Type B pancreatic cell (in vitro differentiated cells): ENCODE measurements at places on chromosomes 5 and 9. TPM values are rescaled to one million over a fixed set of nuclear protein-coding genes. Genes with fewer than 3 reads are reported as not detected.

DNA sequence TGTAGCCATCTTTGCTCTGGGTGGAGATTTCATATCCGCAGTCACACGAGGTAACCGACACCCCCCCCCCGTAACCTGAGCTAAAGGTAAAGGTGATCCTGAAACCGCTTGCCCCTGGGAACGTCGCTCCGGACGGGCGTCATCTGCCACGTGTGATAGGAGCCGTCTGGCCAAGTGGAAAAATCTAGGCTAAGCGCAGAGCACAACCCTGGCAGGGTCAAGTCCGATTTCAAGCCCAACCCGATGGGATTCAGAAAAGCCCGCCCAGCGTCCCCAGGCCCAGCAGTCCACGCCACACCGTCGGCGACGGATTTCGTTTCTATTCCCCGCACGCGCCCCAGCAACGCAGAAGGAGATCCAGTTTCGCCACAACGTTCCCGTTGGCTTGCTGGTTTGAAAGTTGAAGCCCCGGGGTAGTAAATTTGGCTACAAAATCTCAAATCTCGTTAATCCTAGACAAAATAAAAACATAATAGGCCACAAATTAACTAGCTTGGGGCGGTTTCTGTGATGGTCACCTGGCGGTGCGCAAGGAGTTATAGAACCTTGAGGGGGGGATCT, 32.4 kb upstream of the NFIB start:
- H3K27me3 ChIP-seq: no peaks in the 10 kb centered on the region
- H3K4me1 ChIP-seq: peaks cover 38% of the 10 kb centered on the region
- peak overlapping the region; percentile 78 for H3K27ac ChIP-seq

DNA sequence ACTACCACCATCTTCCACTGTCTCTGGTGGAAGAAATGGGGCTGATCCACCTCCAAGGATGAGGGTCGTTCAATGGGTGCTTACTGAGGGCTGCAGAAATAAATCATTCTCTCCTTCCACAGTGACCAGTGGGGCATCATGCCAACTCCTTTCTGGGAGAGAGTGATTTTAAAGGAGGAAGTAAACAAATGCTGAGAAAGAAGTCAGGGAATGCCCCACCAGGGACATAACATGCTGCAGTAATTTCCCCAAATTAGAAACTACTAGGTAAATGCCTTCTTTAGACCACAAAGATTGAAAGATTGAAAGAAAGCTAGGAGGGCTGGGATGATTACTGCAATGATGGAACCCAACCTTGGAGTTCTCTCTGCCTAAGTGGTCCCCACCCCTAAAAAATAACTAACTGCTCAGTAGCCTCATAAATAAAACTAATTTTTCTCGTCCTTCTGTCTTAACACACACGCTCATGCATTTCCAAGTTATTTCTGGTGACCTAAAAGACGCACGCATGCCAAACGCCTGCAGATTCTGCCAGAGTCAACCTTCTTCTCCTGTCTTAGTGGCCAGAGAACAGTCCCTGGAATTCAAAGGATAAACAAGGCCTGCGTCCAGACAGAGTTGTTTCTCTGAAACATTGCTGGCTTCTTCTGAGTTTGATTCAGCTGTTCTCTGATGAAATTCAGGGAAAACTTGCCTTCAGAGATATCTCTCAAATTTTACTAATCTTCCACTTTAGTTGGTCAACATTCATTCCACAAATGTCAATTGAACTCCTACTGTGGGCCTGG, 250.0 kb downstream of the NR3C1 start:
- peaks cover 9% of the 10 kb centered on the region for H3K36me3 ChIP-seq
- no peaks in the 10 kb centered on the region for H3K27me3 ChIP-seq
- H3K4me3 ChIP-seq: no peak overlapping the region
- DNase-seq: no peak

DNA sequence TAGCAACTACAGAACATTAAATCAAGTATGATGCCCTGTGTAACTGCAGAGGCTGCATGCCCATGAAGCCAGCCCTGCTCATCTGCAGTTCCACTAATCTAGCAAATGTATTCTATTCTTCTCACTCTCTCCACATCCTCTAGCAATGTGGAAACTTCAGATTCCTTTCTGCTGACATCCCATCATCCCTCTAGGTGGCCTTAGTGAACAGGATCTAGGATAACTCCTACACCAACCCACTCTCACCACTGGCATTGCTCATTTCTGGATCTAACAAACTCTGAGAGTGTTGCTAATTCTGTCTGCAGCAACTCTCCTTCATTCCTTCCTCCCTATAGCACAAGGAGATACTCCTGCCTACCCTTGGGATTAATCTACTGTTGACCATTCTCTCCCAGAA, 80.8 kb downstream of the FAM81B start:
- no peak for DNase-seq
- H3K4me3 ChIP-seq: no peak overlapping the region
- peaks cover 5% of the 10 kb centered on the region for H3K4me1 ChIP-seq

DNA sequence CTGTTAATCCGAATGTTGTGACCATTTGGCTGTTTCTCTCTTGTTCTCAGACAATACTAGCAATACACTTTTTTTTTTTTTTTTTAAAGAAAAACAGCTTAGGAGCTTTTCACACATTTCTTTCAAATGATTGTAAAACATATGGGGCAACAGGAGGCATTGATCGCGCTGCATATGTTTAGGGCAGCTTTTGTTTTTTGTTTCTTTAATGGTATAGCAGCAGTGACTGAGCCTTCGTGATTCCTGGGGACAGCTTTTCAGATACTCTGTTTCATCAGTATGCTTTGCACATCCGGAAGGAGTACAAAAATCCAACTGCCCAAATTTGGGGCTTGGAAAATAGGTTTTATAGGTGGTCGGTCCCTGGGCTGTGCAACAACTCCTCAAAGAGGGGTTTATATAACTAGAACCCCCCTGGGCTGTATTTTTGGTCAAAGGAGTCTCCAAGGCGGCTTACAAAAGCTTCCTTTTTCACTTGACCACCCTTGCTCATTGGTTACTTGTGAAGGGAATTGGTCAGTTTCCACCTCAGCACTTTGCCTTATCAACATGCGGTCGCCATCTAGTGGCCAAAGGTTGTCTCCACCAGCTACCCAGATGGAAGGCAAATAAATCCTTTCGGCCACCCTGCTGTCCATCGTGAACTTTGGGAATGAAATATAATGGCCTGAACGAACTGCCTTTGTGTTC, 91.8 kb downstream of the PDE6A start:
- no peak overlapping the region for H3K27ac ChIP-seq
- H3K4me1 ChIP-seq: peaks cover 11% of the 10 kb centered on the region
- H3K36me3 ChIP-seq: no peaks in the 10 kb centered on the region

DNA sequence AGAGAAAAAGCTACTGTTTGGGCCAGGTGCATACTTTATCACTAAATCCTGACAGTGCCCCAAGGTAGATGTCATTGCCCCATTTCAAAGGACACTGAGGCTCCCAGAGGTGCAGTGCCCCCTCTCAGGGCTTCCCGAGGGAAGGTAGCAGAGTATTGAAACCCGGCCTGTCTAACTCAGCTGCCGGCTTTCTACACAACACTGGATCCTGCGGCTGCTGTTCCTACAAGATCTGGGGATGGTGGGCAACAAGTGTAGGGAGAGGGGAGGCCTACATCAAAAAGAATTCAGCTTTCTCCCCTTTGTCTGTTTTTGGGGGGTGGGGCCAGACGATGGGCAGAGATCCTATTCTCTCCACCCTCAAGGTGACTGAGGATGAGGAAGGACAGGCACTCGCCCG, 200.8 kb downstream of the DAB2IP start:
- H3K4me3 ChIP-seq: no peak overlapping the region
- H3K4me1 ChIP-seq: peaks cover 5% of the 10 kb centered on the region
- H3K36me3 ChIP-seq: no peaks in the 10 kb centered on the region
- H3K27me3 ChIP-seq: no peaks in the 10 kb centered on the region
- no peak for DNase-seq
- no peak overlapping the region for H3K27ac ChIP-seq

TRPM3 gene
- 1.6 and 17.0 TPM in 2 replicates for total RNA-seq

CENPH gene
- 10.2 and 27.0 TPM in 2 replicates for total RNA-seq

OBP2B gene
- total RNA-seq: not detected in 2 replicates
